CD4-positive, alpha-beta memory T cell (primary cell): ENCODE measurements at places on chromosomes 6 and 20.

DNA sequence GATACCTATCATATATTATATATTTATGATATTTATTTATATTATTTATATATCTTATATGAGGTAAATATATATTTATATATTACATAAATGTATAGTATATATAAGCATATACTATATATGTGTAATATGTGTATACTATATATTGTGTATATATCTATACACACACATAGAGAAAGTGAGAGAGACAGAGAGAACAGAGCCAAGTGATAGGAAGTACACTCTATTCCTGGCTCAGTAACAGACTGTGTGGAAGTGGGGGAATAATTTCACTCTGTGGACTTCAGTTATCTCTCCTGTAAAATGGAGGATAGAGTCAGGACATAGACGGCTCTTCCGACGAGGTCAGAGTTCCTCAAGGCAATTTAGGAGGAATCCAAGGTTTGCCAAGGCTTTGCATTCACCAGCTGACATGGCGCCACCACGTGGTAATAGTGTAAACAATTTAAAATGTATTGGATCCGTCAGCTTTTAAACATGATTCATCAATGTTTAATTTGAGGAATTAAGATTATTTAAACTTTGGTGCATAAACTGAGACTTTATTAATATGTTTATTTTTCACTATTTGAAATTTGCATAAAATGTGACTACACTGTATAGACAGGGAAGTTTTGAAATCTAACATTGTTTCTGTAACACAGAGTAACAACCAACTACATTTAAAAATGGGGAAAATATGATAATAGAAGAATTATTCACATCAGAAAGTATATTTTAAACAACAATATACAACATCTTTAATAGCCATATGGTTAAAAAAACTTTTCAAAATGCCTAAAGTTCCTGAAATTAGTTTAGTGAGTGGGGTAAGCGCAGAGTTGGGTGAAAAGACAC, 75.4 kb upstream of the TMEM244 start:
- no peak for DNase-seq

- no peak for DNase-seq
Measured at GRCh38 chr20:16599257-16599656, 26.0 kb upstream of the KIF16B start.

DNA sequence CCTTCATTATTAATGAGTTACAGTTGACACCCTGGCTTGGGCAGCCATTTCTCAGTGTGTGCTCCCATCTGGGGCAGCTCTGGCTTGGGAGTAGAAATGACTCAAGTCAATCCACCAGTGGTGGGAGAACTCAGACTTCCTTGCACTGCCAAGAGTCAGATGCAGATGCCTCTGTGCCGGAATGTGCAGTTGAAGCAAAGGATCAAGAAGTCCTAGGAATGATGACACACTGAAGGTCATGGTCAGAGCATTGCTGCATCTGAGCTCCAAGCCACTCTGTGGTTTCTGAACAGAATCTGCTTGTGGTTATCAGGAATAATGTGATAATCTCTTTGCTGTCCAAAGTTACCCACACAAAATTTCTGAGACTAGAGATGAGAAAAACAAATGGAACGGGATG, 19.5 kb upstream of the PAX1 start:
- DNase-seq, result no peak

DNA sequence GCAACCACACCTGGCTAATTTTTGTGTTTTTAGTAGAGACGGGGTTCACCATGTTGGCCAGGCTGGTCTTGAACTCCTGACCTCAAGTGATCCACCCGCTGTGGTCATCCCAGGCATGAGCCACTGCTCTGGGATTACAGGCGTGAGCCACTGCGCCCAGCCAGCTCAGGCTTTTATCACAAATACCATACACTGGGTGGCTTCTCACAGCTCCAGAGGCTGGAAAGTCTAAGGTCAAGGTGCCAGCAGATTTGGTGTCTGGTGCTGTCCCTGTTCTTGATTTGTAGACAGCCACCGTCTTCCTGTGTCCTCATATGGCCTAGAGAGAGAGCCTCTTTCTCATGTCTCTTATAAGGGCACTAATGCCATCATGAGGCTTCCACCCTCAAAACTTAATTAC, 25.9 kb downstream of the SHLD1 start:
- no peak for DNase-seq

GRCh38 chr20:32358883-32359632, 927 bp downstream of the ASXL1 start:
- peak; percentile 65 for DNase-seq

DNA sequence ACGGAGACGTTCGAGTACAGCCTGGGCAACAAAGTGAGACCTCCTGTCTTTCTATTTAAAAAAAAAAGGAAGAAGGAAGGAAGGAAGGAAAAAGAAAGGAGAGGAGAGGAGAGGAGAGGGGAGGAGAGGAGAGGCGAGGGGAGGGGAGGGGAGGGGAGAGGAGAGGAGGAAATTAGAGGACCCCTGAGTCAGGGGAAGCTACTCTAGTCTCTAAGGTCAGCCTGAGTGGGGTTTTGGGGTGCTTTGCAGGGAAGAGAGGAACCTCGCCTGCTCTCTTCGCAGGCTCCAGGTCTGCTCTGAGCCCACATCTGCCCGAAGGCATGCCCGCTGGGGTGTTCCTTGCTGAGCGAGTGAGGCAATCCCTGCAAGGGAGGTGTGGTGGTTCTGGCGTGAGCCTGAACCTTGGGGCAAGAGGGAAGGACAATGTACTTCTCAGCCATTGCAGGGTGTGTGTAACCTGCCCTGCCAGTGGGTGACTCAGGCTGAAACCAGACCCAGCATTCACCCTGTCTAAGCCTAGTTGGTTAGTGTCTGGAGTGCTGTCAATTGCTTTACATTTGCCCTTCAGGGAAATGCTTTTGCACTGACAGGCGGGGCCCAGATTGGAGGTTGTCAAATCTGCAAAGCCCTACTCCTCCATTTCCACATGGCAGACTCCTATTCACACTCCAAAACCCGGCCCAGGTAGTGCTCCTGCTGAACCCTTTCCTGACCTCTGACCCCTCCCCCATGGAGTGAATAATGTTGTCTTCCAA, 15.3 kb upstream of the MMP9 start:
- DNase-seq, result no peak

- no peak for DNase-seq
Measured at GRCh38 chr6:71642120-71642519, 244.2 kb upstream of the RIMS1 start.

GRCh38 chr6:118781897-118782296, 112.1 kb upstream of the ASF1A start:
- no peak for DNase-seq

DNA sequence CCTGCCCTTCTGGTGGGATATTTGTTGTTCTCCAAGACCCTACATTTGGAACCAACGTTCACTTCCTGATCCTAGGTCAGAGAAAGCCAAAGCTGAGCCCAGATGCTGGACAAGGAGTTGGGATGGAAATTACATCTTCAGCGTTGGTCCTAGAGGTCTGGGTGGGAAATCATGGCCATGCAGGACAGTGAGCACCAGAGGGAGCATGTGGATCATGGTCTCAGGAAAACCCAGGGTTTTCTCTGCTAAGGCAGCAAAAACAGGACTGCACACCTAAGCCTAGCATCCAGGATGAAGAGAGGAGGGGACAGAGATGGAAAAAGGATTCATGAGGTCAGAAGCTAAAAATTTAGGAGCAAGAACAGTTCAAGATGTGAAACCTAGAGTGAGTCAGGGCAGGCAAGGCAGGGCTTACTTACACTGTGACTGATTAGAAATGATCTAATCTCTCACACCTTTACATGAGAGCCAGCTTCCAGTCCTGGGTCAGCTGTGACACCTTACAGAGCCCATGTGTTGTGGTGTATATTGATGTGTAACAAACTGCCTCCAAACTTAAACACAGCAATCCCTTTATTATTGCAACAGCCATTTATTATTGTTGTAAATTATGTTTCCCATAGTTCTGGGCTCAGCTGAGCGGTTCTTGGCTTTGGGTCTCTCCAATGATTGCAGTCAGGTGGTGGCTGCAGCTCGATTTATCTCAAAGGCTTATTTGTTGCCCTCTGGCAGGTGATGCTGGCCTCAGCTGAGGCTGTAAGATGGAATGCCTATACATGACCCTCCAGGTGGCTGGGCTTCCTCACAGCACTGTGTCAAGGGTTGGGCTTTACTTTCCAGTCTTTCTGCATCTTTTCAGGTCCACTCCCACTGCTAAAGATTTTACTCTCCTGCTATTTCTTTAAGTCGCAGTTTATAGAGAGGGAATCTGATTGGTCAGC, 6.5 kb downstream of the C20orf202 start:
- DNase-seq, result no peak

GRCh38 chr20:48298851-48299484, 513.7 kb upstream of the SULF2 start:
- DNase-seq, result no peak

DNA sequence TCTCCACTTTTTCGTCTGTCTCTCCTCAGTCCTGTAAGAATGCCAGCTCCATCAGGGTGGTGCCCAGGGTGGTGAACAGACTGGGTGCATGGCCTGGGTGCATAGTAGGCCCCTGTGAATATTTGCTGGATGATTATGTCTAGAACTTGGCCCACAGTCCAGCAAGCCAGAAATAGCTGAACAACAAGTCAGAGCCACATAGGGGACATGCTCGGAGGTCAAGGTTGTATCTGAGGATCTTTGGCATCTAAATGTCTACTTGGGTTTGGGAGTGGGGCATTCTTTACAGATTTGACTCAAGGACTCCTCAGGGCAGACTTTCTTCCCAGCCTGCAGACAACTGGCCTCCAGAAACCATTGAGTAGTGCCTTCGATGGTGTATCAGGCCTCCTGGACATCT, 18.1 kb upstream of the BPIFA3 start:
- no peak for DNase-seq

DNA sequence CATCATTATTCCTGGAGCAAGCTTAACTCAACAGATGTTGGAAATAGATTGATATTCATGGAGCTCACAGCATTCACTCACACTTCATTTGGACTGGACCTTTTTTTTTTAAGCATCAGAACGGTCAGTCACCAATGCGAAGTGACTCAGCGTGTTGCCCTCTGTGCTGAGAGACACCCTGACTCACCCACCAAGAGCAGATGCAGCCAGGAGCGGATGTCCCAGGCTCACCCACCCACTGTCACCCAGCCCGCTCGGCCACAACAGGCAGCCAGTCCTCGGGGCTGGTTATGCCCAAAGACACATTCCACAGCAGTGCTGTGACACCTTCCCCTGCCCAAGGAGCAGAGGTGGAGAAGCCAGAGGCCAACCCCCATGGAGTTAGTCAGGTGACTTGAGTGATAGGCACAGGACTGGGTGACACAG, 15.7 kb downstream of the RNASET2 start:
- DNase-seq, result no peak

- DNase-seq, result peak; percentile 61
Measured at GRCh38 chr6:134519465-134519864, 201.6 kb upstream of the SGK1 start.

DNA sequence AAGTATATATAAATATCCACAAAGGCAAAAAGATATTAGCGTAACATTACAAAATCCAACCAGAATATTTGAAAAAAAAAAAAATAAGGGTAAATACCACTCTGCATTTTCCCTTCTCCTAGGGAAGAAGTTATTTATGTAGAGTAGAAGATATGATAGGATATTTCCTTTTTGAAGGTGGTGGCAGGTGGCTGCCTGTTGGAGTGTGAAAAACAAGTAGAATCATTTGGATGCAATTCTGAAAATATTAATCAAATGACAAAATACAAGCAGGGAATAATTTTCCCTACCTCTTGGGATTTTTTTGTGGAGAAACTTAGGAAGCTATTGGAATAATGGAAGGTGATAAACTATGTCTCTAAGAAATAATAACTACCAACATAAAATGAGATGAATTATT, 62.5 kb upstream of the OGFRL1 start:
- DNase-seq, result no peak

DNA sequence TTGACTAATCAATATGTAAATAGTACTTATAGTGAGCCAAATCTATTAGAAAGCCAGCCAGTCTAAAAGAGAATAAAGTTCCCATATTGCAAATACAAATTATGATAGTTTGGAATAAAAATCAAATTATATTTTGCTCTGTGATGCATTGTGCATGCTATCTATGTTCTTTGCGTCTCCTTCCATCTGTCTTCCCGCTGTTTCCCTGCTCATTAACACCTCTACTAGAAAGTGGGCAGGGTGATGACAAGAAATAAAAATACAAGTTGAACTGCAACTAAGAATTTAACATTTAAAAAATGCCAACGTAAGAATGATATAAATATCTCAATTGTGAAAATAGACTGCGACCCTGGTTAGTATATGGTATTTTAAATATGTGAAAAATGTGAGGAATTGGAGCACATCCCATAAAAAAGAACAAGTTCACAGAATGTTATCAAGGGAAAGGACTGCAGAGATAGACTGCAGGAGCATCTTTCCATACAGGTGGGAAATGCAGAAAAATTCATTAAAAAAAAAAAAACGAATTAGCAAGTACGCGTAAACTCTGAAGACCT, 157.6 kb upstream of the PDE7B start:
- DNase-seq, result no peak

DNA sequence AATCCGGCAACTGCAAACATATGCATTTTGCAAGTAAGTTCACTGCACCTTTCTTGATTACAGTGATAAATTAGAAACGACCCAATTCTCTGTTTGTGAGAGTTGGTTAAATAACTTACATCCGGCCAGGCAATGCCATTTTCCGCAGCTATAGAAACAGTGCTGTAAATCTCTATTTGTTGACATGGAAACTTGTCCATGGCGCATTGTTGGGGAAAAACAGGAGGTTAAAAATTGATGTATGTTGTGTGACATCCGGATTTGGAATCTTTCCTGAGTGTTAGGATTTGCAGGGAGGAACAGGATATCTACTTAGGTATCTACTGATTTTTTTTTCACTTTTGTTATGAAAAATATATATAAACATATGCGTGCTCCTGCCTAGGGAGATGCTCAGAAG, 66.5 kb downstream of the DLGAP4 start:
- DNase-seq, result no peak

DNA sequence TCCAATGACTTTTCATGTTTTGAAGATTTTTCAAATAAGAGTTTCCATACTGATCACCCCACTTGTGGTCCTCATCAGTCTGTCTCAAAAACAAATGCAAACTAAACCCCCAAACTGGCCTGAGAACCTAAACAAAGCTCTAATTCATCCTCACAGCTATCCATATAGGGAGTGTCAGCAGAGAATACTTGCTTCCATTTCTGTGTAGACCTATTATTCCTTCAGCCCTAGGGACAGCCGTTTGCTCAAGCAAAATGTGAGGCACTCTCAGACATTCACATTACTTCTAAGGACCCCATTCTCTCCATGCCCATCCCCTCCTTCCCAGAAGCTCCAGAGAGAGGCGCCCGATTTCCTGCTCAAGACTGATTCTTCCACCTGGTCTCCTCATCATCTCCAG, 24.6 kb downstream of the DNAAF9 start:
- DNase-seq, result no peak

DNA sequence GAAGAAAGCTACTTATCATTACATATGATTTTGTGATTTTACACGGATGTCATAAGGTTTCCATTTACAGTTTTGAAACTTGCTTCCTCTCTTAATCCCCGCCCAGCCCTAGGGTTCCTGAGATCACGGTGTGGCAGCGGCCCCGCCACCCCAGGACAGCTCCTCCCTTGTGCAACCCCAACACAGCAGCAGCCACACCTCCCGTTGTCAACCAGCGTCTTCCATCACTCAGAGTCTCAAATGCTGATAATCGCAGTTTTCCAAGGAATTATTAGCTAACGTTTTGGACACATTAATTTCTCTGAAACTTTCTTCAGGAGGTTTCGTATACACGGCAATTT, 204.8 kb downstream of the THBS2 start:
- DNase-seq, result no peak

- no peak for DNase-seq
Measured at GRCh38 chr6:85405853-85406198, 44.1 kb upstream of the NT5E start.
